Muscle of leg (tissue), 16 donors: ENCODE measurements at places on chromosomes 5 and 9. TPM values are rescaled to one million over a fixed set of nuclear protein-coding genes. Genes with fewer than 3 reads are reported as not detected.

DNA sequence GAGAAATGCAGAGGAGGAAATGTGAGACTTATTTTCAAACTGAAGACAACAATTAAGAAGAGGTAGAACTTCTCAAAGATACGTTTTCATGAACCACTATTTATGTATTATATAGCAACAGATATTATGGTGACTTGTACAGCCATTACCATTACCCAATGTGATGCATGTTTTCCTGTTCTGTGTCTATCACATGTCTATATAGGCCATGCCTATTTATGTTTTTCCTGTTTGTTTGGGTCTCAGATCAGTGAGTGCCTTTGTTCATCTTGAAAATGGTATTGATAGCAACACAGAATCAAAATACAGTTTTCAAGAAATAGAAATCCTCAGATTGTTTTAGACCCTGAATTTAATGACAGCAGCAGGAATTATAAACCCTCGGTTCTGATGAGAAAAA is 44.0 kb downstream of the DAPK1 start:
- no peak for DNase-seq

DNA sequence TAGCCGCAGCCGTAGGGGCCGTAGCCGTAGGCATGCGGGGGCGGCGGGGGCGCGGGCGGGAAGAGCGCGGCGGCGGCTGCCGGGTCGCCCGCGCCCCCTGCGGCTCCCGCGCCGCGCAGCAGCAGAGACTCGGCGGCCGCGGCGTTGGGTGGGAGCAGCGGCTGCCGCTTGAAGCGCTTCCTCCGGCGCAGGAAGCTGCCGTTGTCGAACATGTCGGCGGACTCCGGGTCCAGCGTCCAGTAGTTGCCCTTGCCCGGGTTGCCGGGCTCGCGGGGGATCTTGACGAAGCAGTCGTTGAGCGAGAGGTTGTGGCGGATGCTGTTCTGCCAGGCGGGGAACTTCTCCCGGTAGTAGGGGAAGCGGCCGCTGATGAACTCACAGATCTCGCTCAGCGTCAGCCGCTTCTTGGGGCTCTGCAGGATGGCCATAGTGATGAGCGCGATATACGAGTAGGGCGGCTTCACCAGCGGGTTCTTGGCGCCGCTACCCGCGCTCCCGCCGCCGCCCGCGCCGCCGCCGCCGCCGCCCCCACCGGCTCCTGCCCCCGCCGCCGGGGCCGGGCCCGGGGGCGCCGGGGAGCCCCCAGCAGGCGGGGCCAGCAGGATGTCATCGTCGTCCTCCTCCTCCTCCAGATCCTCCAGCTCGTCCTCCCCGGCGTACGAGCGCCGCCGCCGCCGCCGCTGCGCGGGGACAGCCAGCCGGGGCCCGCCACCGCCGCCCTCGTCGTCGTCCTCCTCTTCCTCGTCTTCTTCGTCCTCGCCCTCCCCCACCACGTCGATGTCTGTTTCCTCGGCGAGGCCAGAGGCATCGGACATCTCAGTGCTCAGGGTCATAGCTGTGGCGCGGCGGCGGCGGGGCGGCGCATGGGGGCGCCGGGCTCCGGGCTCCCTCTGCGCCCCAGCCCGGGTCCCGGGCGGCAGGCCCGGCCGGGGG is 781 bp downstream of the FOXD1 start:
- peak; percentile 64 for DNase-seq

DNA sequence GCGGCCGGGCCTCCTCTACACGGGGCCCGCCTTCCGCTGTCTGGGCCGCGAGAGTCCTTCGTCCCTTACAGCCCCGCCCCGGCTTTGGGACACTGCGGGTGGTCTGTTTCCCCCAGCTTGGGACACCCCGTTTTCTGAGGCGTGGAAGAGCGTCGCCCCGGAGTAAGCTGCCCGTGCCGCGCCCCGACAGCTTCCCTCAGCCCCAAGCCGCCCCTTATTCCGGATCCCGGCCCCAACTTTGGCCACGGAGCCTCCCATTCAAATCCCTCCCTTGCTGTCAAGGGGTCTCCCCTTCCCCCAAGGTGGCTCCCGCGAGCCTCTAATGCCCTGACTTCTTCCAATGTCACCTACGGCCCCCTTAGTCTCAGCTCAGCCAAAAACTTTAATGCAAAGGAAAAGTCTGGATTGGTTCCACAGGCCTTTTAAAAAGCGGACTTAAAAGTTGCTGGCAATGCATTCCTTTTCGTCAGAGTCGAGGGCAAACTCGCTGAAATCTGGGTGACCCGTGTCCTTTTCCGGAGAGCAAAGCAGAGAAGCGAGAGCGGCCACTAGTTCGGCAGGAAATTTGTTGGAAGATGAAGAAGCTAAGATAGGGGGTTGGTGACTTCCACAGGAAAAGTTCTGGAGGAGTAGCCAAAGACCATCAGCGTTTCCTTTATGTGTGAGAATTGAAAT is 19.8 kb downstream of the EXOSC2 start:
- peak; percentile 81 for DNase-seq

DNA sequence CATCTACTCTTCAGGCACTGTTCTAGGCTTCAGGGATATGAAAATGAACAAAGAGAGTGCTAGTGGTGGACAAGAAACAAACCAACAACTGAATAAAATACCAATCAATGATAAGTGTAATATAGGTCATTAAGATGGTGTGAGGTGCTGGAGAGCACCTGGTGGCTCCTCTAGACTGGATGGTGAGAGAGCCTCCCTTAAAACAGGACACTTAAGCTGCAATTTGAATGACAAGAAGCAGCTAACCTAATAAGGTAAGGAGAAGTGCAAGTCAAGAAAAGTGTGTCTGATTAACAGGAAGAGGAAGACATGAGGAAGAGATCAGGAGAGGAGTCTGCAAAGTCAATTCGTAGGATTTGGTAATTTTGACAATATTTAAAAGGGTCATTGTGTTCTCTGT is 23.1 kb downstream of the JAKMIP2 start:
- no peak for DNase-seq

DNA sequence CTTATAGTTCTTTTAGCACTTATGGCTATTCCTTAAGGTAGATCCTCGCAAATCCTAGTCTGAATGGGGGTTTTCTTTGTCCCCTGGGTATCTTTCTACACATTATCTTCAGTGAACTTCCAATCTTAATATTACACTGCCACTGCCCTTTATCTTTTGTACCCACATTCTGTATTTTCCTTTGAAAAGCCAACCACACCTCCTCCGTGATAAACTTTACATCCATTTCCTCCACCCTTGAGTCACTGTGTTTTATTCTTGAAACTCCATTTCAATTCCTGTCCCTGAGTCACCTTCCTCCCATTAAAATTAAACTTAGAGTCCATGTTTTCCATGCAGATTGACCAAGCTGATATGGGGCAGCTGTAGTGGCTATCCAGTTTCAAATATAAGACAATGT is 43.2 kb upstream of the RICTOR start:
- DNase-seq, result no peak

GRCh38 chr9:92265154-92265553 is 28.3 kb downstream of the IARS1 start:
- DNase-seq, result no peak

- DNase-seq, result no peak
These were observed 59.7 kb upstream of the SNCAIP start for GRCh38 chr5:122252319-122252718.

- DNase-seq, result no peak
These were observed 19.6 kb upstream of the TOMM5 start for GRCh38 chr9:37611961-37612360.

GRCh38 chr5:60453186-60453976 is 246.6 kb downstream of the DEPDC1B start:
- no peak for DNase-seq

The IL13 gene
- polyA plus RNA-seq, result not detected

The GMCL2 gene
- polyA plus RNA-seq, result not detected

The ATG10 gene
- polyA plus RNA-seq, result 9.2 TPM

The IRX1 gene
- polyA plus RNA-seq, result 0.43 TPM
